ENCODE measurements at places on chromosomes 4 and X.
A peak's percentile ranks its signal among the peaks of the same experiment; 100 is the strongest.

- no peak for DNase-seq
Measured at GRCh38 chr4:42789041-42789567, 103.4 kb upstream of the GRXCR1 start.

GRCh38 chrX:138709886-138710791 lies 1.4 kb downstream of the FGF13 start:
- DNase-seq = peak; percentile 8

DNA sequence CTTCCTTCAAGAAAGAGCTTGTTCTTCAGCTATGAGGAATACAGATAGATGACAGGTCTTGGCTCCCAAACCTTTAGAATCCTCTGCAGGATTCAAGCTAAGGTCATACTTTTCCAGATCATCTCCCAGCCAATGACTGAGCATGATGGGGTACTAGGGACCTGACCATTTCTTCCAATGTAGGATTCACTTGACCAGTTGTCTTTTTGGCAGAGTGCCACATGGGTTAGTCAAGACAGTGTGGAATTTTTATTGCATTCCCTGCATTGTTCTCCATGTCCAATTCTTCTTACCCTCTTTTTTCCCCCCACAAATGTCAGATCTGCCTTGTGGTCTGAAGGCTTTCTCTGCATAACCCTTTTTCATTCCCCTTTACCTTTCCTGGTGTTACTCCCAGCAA lies 99.5 kb downstream of the CCSER1 start:
- DNase-seq = no peak

GRCh38 chr4:104869831-104870230 lies 276.8 kb upstream of the TET2 start:
- no peak for DNase-seq

DNA sequence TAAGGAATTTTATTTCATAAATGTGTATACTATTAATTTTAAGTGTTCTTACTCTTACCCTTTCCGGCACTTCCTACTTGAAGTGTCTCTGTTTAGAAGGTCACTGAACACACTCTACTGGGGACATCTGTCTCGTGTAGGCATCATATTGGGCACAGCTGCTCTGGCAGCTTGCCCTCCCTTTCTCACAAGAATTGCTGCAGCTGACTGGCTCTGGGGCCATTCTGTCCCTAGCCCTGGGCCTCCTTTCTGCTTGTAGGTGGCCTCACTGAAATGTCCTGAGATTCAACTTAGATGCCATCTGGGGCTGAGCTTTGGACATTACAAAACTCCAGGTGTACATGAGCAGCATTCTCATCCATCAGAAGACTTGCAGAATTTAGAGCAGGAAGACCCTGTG lies 49.6 kb downstream of the SMAD1 start:
- no peak for DNase-seq

DNA sequence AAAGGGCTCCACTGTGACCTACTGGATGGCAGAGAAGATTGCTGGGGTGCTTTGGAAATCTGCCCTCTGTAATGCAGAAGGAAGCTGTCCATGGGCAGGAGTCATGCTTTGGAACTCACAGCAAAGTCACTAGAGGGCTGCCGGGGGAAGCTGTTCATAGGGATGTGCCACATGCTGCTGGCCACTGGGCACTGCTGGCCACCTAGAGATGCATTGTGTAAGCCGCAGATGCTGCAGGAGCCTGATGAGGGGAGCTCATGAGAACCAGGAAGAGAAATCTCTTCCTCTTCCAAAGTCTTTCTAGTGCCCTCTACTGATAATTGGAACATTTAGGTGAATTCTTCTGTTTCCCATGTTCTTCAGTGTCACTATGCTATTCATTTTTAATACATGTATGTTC lies 31.2 kb upstream of the UXT start:
- peak; percentile 11 for DNase-seq

DNA sequence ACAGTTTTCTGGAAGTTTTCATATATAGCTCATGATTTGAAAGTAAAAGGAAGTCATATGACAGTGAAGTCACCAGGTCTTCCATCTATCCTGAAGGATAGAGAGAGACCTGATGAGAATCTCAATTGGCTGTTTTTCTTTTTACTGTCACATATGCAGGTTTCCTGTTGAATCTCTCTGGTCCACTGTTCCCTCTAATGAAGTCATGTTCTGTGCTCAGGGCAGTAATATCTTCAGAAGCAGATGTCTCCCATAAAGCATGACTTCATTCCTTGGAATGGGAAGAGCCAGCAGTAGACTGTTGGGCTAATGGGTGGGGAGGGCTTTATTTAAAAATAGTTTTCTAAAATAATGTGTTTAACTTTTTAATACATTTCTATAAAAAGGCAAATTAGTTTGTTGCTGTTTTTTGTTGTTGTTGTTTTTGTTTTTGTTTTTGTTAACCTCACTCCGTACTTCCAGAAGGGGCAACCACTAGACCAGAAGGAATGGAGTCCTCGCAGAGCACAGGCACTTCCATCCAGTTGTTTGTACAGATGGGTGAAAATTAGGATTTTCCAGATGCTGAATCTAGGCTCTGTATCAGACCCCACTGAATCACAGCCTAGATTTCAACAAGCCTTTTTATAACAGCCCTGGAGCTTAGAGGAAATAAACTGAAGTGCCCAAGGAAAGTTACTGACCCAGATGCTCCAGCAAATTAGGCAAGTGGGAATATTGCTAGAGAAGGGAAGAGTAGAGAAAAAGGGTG lies 54.2 kb downstream of the AWAT2 start:
- no peak for DNase-seq

GRCh38 chrX:105820247-105820646 lies 2.1 kb upstream of the NRK start:
- DNase-seq = no peak

- DNase-seq = no peak
Measured at GRCh38 chrX:96006281-96006680, 678.4 kb upstream of the DIAPH2 start.

DNA sequence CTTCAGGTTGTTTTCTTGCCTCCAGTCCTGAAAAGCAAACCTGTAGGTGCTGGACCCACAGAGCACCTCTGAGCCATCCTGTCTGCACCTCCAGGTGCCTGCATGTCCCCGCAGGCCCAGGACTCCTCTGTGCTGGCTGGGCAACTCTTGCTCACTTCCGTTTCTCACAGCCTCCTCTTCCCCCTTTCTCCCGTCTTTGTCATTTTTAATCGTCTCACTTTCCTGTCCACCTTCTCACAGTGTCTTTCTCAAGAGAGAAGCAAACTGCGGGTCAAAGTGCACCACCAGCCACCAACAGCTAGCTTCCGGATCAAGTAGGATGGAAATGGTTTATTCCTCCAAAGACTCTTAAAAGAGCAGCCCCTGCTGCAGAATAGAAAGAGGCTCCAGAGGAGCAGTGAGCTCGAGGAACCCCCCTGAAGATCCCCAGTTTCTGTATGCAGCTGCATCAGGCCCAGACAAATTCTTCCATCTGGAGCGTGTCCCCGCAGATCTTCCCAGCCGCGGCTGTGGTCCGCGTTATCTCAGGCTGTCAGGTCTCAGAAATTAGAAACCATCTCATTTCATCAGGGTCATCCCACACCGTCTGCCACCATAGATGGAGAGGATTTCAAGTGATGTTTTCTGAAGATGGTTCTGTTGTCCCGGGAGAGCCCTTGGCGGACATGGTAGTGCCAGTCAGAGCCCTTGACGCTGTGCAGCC lies 87.7 kb downstream of the FHDC1 start:
- DNase-seq = no peak

DNA sequence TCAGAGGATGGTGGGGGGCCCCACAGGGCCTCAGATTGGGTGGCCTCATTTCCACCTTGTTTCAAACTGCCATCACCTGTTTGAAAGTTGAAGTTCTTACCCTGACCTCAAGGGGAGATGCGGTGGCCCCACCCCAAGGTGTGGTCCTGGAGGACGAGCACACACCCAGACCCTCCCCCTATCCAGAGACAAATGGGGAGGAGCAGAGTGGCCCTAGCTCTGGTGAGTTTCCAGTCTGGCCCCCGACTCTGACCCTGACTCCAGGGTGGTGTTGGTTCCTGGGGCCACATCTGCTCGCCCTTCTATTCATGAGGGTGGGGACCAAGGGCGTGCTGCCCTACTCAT lies 36.3 kb upstream of the ADRA2C start:
- DNase-seq = no peak

DNA sequence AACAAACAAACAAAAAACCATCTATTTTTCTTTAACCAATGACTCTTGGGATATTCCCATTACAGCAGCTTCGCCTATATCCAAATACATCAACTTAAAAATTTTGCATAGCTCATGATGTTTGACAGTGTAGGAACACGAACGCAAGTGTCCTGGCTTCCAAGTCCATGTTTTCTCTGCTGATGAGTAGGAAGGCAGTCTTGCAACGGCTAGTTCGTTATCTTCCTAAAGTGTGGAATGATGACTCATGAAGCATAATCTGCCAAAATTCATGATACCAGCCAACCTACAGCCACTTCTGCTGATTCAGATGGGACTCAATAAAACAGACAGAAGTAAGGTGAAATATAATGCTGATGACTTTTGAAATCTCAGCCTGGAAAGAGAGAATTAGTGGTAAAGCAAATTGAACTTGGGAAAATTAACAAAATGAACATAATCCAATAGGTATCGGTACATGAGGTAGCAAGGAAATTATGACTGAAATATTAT lies 6.4 kb upstream of the SEPTIN11 start:
- DNase-seq = peak; percentile 37

DNA sequence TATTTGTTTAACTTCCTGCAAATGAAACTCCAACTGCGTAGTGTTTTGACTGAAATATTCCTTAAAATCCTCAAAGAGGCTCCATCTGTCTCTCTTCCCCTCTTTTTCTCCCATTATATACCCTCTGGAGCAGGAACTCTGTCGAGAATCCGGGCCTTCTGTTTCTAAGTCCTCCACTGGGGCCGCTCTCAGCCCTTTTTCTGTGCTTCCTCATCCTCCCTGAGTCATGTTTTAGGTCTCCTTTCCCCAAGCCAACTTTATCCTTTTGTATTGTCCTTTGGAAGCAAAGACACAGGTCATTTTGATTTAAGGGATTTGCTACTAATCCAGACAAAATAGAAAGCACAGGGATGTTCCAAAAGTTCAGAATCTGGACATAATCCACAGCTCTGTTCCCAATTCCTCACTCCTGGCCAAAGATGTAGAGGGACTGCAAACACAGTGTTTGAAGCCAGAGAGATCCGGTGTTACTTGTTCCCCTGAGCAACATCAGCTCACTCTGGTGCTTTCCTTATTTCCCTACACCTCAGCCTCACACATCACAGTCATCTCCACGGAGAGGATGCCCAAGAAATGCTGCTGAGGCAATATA lies 131.0 kb upstream of the KLF3 start:
- no peak for DNase-seq

DNA sequence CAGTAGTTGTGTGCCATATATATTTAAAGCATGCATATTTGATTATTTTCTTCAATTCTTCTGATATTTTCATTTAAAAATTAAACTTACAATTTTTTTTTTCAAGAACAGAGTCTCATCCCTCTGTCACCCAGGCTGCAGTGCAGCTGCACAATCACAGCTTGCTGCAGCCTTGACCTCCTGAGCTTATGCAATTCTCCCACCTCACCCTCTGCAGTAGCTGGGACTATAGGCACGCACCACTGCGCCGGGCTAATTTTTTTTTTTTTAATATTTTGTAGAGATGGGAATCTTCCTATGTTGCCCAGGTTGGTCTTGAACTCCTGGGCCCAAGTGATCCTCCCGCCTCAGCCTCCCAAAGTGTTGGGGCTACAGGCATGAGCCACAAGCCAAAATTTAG lies 5.8 kb upstream of the DCLK2 start:
- no peak for DNase-seq

- DNase-seq = no peak
Measured at GRCh38 chr4:83692028-83692427, 156.1 kb downstream of the GPAT3 start.

DNA sequence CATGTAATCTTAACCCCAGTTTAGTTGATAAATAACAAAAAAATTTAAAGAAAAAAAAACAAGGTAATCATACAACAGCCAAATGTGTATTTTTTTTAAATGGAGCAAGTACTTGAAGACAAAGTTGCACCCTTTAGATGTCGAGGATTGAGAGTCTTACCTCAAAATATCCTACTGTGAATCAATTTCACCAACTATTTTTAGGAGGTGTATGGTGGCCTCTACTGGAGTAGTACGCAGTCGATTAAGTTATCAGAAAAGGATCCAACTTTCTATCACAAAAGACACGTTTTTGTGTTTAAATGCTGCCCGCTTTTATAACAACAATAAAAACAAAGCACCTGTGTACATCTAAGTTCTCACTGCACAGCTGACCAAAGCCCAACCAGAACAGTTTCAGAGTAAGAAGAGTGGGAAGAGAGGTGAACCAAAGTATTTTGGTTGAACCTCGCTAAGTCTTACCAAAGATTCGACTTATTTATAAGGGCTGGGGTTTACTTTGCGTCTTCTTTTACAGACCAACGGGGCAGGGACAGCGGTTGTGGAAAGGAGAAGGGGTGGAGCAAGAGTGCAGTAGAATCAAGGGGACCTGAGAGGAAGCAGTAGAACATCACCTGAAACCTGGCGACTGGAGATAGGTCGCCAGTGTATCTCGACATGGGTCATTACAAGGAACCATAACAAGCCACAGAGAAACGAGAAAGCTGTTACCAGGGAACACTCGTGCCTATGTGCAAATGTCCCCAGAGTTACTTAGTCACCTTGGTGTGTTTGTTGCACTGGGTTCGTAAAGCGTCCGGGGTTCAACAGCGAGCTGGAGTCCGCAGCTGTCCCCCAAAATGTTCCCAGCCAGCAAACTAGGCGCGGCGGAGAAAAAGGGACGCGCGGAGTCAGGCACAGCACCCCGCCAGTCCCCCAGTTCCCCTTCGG lies 1.1 kb downstream of the RPS6KA6 start:
- no peak for DNase-seq

DNA sequence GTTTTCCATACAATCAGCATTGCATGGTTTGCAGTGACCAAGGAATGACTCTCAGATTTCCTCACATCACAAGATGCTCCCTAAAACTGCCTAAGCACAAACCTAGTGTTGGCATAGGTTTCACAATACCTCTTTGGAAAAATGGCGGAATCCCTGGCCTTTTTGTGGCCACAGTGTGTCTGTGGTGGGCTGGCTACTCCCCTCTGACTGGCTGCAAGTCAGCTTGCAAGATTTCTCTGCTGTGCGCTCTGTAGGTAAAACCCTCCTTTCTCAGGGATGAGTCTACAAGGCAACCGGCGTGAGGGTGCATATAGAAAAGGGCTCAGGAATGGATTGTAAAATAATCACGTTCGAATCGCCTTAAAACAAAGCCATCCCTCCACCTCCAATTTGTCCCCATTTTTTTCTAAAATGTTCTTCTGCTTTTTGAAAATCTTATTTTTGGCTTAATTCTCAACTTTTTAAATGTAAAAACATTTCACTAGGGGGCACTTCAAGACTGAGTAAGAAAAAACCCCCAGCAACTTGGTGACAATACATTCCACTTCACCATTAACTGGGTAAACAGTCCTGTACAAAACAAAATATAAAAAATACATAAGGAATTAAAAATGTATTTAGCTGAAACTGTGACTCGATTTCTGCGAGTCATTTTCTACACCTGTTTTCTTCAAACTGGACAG lies 235.6 kb downstream of the STIM2 start:
- DNase-seq = no peak

DNA sequence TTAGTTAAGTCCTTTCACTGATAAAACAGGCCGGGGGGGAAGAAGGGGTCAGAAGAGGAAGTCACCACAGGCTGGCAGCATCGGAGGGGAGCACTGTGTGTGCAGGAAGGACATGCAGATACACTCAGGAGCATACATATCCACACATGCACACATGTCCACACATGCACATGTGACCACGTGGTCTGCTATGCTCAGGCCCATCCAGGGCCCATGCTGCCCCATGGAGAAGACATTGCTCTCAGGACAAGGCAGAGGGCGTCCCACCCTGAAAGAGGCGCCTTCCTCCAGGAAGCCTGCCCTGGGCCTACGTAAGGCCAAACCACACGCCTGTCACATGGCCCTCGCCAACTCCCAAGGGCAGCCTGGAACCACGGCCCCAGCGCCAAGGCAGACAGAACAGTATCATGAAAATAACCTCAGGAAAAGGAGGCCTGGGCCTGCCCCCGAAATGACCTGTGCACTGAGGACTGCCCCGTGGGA lies 15.8 kb downstream of the WDR1 start:
- no peak for DNase-seq

Data from AG20443 (cell line).